Heart right ventricle (tissue), 16 donors: ENCODE measurements at places on chromosomes 5 and 9.

GRCh38 chr5:54313311-54314270 is 3.2 kb upstream of the ARL15 start:
- DNase-seq = peak; percentile 25

- DNase-seq = no peak
Measured at GRCh38 chr5:134095887-134096589, 18.4 kb upstream of the TCF7 start.

DNA sequence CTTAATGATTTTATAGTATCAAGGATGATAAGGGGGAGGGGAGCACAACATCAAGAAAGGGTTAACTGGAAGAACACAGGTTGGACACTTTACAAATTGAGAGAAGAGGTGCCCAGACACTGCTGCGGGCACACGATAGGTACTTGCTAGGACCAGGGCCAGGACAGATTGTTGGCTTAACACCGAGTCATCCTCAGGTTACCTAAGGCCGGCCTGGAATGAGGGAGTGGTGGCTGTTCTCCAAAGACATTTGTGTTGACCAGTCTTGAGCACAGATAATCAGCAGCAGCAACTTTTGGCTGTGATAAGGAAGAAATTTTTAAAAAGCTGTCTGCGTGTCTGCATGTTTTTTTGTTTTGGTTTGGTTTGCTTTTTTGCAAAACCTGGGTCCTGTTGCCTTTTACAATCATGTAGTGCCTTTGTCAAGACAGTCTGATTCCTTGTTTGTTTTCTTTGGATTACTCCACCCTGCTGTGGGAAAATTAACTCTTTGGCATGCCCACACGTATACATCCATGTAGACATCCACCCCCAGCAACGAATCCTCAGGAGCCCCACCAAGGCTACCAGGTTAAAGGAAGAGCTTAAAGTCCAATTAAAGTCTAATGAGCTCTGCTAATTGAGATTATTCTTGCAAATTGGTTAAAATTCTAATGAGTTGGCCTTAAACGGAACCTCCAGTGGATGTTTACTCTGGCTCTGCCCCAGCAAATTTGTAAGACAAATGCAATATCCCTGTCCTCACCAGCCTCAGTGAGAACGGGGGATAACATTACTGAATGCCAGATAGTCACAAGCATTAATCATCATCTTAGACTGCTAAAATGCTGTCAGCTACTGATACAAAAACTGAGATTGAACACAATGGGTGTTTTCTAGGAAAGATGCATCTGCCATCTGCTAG is 382.3 kb downstream of the ACTL7B start:
- no peak for DNase-seq

- DNase-seq = no peak
Measured at GRCh38 chr5:109483395-109483971, 73.7 kb upstream of the PJA2 start.

DNA sequence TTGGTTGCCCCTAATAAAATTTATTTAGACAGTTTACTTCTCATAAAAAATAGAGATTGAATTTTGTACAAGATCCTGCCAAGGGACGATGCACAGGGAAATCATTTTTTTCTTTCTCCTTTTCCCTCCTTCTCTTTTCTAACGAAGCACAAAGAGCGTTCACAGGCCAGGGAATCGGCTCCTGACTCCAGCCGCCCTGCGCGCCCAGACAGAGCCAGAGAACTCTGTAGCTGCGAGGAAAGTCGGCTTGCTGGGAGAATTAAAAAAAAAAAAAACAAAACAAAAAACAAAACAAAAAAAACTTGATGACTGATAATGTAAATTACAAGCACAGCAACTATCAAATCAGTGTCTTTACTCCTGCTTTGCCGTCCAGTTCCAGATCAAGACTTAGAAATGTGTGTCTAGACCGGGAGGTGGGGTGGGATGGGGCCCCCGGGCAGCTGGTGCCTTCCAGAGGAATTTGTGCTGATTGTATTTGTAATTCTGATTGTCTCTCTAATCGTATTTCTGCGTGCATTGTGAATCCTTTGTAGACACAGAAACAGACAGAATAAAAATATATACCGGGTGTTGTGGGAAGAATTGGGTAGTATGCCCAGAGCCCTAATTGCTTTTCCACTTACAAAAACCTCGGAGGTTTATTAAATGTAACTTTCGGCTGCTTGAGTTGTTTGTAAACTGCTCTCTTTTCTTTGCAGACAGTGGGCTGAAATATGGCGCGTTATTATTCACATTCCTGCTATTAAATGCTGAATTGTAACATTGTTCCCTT is 3.6 kb upstream of the OTP start:
- no peak for DNase-seq
